ENCODE measurements at places on chromosomes 1 and 21.

DNA sequence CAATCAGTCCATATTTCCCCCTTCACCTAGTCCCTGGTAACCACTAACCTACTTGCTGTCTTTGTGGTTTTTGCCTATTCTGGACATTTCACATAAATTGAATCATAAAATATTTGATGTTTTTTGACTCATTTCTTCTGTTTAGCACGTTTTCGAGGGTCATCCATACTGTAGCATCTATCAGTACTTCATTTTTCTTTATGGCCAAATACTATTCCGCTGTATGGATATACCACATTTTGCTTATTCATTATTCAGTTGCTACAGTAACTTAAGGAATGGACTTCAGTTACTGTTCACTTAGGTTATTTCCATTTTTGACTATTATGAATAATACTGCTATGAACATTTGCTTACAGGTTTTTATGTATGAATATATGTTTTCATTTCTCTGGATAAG lies 12.3 kb downstream of the PBX1 start:
- ATAC-seq: no peak

DNA sequence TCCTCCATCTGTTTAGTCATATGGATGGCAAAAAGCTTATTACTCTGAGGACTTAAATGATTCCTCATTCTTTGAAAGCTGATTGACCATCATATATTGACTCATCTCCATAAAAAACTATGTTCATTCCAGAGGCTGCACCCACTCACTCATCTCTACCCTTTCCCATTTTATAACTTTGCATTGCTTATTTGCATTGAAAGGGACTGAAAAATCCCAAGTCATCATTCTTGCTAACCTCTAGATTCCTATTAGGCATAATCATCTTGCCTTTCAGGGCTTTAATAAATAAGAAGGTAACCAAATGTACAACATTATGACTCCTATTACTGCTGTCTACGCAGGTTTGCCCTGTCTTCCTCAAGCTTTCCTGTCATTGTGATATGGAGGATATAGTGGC lies 1180.3 kb upstream of the B3GALT2 start:
- no peak for ATAC-seq

- no peak for ATAC-seq
Measured at GRCh38 chr1:211944733-211945500, 90.4 kb downstream of the INTS7 start.

GRCh38 chr1:183315991-183316758 lies 102.0 kb downstream of the NMNAT2 start:
- ATAC-seq: no peak

DNA sequence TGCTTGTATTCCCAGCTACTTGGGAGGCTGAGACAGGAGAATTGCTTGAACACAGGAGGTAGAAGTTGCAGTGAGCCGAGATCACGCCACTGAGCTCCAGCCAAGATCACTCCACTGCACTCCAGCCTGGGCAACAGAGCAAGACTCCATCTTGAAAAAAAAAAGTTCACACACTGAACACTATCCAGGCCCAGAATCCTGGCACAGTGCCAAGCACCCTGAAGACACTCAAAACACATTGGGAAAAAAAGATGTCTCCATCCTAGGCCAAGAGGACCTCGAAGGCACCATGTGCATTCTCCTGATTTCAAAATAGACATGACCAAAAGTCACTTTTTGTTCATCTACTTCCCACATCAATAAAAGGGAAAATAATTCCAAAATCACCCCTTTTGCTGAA lies 38.7 kb downstream of the SLC9A1 start:
- ATAC-seq: no peak

GRCh38 chr1:55120538-55120937 lies 81.2 kb downstream of the PCSK9 start:
- no peak for ATAC-seq

DNA sequence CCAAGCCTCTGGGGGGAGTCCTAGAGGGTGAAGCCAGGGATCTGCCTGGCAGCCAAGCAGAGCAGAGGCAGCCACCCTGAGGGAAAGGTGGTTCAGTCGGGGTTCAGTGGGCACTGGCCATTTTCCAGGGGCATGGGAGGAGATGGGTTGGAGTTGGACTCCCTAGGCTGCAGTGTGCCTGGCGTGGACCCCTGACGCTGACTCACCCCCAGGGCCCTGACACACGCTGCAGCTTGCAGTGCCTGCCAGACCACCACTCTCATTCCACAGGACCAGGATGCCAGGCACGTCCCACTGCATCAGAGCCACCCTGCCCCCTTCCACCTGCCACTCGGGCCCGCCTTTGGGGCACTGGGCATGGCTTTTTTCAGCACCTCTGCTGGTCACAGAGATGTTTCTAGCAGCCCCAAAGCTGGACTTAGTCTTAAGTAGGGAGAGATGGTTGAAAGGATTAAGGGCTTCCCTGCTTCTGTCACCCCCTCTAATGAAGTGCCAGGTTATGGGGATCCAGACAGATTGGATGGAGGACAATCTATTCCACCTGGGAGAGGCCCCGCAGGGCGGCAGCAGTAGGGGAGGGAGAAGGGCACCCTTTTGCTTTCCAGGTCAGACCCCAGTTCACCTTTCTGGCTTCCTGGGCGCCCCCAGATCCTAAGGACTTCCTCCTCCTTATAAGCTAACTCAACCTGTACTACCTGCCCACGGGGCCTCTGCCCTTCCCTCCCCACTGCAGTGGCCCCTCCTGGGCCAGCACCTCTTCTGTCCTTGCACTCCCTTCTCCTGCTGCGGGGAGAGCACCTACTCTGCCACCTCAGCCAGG lies 1.6 kb downstream of the SYT2 start:
- no peak for ATAC-seq

- ATAC-seq: no peak
Measured at GRCh38 chr1:230459465-230459864, 33.3 kb upstream of the PGBD5 start.

DNA sequence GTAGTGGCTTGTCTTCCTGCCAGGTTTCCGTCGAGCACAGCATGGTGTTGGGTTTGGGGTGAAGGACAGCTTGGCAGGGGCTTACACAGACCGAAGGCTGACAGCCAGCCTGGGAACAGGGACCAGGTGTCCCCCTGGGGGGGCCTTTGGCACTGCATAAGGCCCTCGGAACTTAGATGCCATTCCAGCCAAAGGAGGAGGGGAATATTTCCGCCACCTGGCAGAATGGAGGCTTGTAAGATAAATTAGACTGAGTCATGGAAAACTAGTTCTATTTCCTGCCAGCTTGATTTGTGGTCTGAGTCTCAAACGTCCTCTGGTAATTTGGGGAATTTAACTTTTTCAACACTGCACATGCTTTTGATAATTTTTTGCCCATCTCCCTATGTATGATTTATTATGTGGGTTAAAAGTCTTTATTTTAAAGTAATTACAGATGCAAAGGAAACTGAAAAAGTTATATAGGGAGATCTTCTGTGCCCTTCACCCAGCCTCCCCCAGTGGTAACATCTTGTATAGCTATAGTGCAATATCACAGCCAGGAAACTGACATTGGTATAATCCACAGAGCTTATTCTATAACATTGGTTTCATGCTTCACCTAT lies 11.5 kb upstream of the TMEM51 start:
- ATAC-seq: no peak

GRCh38 chr21:29365661-29366265 lies 67.0 kb downstream of the BACH1 start:
- ATAC-seq: no peak

DNA sequence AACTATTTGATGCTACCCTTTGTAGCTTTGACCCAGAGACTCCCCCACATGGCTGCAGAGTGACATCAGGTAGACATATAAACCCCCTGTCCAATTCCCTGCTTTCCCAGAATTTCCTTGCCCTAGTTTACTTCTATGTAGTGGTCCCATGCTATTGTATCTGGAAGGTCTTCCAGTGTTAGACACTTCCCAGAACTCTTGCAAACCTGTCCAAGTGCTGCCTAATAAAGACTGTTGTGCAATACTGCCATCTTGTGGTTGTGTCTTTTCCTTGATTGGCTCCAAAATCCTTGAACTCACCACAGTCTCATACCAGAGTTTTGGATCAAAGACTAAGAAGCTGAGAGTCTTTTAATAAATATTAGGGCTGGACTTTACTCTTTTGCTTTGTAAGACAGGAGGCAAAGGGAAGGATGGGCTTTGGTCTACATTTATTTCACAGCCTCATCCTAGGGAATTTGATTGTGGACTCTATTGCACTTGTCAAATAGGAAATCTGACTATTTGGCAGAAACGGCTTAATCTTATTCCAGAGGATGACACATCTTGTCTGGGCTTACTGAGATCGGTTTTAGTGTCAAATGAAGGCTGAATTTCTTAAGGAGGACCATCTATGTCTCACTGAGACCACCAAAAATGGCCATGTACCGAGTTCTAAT lies 169.9 kb downstream of the LRRC7 start:
- no peak for ATAC-seq

DNA sequence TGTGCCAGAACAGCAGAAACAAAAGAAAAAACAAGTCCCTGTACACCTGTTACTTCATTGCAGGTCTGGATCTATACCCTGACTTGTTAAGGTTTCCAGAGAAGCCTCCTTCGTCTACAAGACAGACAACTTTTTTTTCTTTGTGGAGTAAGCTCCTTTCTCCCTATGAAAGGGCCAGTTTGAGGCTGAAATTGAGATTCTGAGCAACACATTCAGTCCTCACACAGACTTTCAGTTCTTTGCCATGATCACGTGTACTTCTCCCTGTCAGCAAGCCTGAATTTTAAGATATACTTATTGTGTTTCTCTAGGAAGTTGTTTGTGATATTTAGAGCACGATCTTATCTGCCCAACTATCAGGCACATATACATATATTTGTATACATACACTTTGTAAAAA lies 374.0 kb downstream of the NTNG1 start:
- no peak for ATAC-seq

DNA sequence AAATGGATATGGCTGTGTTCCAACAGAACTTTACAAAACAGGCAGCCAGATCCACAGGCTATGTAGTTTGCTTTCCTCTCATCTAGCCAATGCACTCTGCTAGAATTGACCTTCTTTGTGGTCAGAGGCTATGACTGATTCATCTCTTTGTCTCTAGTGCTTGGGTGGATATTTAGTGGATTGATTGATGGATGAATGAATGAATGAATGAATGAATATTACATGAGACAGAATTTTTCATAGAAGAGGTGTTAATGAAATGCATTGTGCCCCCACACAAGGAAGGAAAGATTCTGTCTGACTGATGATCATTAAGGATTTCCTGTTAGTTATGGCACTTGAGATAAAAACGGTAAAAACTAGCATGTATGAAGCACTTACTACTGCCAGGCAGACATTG lies 50.5 kb upstream of the ZYG11A start:
- no peak for ATAC-seq
